ENCODE measurements at places on chromosomes 4 and X. TPM values are rescaled to one million over a fixed set of nuclear protein-coding genes. Genes with fewer than 3 reads are reported as not detected.

DNA sequence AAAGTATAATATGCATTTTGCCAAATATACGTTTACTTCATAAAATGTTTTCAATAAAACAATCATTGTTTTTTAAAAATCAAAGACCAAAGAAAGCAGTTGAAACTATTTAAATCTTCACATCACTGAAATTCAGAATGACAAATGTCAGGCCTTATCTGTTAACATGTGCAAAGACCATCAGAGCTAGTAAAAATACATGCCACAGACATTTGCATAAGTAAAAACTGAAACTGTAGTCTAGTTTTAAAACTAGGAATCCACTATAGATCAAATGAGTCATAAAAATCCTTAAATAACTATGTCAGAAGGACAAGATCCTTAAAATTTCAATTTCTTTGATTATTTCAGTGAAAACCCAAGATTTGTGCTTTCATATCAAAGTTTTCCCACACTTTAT lies 24.8 kb downstream of the KLHL15 start:
- no peak for DNase-seq

- DNase-seq, result no peak
Measured at GRCh38 chr4:41939016-41939626, 3.9 kb downstream of the TMEM33 start.

GRCh38 chrX:47662144-47662657 lies 3.2 kb upstream of the UXT start:
- no peak for DNase-seq

The DRP2 gene
- 0.39 TPM for total RNA-seq

GRCh38 chrX:45748369-45748774 lies 547.7 kb upstream of the DIPK2B start:
- no peak for DNase-seq
